ENCODE measurements at places on chromosomes 7 and 10.
A peak's percentile ranks its signal among the peaks of the same experiment; 100 is the strongest.

DNA sequence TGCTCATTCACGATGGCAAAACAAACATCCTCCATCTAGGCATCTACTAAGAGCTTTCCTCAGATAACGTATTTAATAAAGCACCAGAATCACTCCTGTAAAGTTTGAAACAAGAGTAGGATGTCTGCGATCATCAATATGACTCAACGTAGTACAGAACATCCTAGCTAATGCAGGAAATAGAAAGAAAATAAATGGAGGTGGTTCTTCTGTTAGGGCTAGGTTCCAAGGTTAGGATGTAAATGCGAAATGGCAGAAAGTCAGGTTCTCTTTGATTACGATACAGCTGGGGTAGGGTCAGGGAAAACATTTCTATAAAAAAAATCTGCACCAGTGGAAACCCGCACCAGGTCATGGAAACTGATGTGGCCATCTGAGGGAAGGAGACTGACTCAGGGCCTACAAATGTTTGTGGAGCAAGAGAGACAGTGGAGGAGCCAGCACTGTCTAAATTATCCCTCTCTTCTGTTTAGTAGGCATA lies 29.1 kb downstream of the CCDC6 start:
- DNase-seq: no peak

GRCh38 chr10:69345402-69345801 lies 67.1 kb downstream of the HK1 start:
- no peak for DNase-seq

DNA sequence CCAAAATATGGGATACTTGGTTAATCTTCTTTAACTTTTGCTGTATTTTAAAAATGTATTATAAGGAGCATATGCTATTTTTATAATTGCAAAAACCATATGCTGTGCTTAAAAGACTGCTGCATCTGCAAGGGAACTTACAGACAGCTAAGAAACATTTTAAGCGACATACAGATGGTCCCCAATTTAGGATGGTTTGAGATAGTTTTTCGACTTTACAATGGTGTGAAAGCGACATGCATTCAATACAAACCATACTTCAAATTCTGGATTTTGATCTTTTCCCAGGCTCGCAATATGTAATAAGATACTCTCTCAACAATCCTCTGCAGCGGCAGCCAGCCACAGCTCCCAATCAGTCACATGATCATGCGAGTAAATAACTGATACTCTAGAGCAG lies 73.2 kb downstream of the SHTN1 start:
- DNase-seq: no peak

- no peak for DNase-seq
Measured at GRCh38 chr7:88146616-88147015, 73.2 kb downstream of the SRI start.

DNA sequence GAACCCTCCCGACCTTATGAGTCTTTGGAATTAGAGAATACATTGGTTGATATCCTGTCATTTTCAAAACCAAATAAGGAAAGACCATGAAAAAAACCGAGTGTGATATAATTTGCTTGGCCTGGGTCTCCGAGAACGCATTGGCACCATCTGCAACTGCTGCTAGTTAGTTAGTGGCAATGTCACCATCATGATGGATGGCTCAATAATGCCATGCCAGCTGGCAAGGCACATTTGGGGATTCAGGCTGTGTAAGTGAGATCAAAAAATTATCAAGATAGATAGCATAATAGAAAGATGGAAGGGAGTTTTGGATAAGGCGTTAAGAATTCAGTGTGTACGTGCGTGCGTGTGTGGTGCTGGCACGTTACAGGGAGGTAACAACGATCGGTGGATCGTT lies 134.7 kb upstream of the TCERG1L start:
- DNase-seq: no peak

DNA sequence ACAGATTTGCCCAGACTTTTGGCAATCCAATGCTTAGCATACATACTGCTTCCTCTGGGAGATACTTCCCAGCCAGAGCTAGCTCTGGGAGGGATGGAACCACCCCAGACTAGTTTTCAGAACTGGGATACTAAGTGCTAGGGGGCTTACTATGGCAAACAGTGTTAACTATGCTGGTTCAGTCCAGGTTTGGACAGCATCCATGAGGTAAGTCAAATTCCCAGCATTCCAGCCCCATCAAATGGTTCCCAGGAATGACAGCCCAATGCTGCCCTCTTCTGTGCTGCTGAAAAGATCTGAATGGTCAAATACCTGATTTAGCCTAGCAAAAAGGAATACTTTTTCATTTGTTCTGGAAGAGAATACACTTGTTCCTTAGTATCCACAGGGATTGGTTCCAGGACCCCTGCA lies 141.7 kb upstream of the CCDC6 start:
- DNase-seq: no peak

DNA sequence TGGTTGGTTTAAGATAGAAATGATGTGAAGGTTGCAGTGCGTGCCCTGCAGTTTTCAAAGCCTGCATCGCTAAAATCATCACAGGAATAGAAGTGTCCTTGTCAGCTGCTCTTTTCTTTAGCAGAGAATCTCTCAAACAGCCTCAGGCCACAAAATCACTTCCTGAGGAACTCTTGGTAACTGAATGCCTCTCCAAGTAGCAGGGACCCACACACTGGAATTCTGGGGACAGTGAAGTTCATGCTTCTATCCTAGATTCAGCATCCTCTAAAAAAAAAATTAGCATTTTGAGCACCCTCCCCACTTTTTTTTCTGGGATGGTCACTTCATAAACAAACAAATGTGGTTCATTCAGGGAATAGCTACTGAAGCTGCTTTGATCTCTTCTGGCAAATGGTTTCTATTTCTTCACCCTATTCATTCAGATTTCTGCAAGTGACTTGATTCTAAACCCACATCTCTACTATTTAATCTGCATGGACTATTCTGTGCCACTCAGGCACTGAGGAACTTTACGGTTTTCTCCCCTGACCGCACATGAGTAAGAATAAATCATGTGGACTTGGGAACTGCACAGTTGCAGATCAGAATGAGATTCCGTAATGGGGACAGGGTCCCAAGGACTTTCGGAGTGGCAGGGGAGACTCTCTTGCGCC lies 306.9 kb downstream of the FRMD4A start:
- DNase-seq: no peak

- no peak for DNase-seq
Measured at GRCh38 chr7:148218603-148219002, 372.0 kb upstream of the C7orf33 start.

DNA sequence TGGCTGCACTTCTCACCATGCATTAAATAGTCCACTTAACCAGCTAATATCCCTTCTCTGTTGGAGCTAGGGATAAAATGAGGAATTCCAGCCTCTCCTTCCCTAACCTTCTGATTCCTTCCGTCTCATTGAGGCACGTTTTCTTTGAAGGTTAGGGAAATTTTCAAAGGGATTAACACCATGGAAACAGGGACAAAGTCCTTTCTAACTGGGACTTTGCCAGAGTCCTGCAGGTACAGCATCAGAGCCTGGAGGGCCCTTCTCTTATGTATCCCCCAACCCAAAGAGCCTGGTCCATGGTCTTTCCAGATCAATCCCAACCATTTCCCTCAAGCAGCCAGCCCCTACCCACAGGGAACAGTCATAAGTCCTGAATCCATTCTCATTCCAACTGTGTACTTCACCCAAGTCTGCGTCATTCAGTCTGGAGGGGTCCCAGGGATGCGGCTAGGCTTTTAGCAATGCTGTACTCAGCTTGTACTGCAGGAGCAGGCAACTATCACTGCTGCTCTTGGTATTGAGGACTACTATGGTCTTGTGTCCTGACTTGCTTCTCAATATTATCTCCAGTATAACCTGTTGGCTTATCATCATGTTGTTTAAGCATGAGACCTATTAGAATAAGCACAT lies 34.6 kb upstream of the CROT start:
- no peak for DNase-seq

- DNase-seq: peak; percentile 37
Measured at GRCh38 chr10:119871881-119872609, 598 bp downstream of the MCMBP start.

GRCh38 chr7:49333180-49333881 lies 409.0 kb downstream of the CDC14C start:
- DNase-seq: no peak
